ENCODE measurements at places on chromosomes 5 and 9. TPM values are rescaled to one million over a fixed set of nuclear protein-coding genes. Genes with fewer than 3 reads are reported as not detected.

DNA sequence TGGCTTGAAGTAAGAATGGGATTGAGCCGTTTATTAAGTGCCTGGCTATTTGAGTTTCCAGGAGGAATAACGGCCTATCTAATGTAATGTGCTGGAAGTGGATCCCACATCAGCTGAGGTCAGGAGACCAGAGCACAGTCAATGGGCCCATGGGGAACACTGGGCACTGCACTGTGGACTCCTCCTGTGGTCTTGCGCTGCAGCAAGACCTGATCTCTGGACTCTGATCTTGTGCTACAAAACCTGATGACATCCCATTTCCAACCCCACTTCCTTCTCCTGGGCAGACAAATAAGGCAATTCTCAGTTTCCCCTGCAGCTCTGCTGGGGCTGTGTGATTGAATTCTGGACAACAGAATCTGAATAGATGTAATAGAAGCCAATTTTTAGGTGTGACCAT is 151.7 kb upstream of the ADCY2 start:
- no peak overlapping the region for H3K4me3 ChIP-seq
- H3K27ac ChIP-seq, result no peak overlapping the region
- no peaks in the 10 kb centered on the region for H3K36me3 ChIP-seq
- H3K27me3 ChIP-seq, result no peaks in the 10 kb centered on the region

DNA sequence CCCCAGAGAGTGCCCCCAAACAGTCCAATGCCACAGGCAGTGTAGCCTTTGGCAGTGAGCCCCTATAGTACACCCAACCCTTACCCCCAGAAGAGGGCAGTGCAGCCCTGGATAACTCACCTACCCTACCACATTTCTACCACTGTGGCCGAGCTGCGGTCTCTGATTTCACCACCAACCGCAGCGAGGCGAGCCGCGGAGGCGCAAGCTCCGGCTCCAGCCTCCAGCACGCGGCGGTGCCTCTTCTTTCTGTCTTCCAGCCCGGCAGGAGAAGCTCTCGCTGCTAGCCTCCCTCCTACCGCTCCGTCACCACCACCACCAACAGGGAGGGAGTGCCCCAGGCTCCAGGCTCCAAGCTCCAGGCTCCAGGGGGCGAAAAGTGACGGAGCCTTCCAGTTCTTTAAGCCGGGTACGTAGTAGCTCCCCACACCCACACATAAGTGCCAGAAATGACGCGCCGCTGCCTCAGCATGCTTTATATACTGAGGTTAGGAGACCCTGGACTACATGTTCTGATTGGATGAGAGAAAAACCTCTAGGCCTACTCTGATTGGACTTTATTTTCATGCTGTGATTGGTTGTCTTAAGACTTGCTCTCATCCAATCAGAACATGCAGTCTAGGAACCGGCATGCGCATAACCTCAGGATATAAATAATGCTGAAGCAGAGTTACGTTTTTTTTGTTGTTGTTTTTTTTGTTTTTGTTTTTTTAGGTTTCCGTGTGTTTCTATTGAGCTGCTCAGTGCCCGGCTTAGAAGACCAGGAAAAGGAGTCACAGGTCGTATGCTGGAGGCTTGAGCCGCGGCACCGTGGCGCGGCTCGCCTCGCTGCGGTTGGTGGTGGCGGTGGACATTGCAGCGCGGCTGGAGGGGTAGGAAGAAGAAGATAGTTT is at the start of gene PCAT7:
TSS of gene PCAT7 (plus strand) at position 645 of the 893 bp plus-strand sequence.
- H3K4me3 ChIP-seq, result peak within 1 kb of the TSS; percentile 33
- H3K27ac ChIP-seq, result peak within 1 kb of the TSS; percentile 84
- no peaks in the 10 kb centered on the region for H3K36me3 ChIP-seq

- H3K27ac ChIP-seq, result peak overlapping the region; percentile 63
- H3K36me3 ChIP-seq, result no peaks in the 10 kb centered on the region
- H3K4me1 ChIP-seq, result peaks cover 7% of the 10 kb centered on the region
- H3K4me3 ChIP-seq, result peak overlapping the region; percentile 32
Measured at GRCh38 chr9:13568841-13569601, 289.5 kb upstream of the MPDZ start.

The GLIPR2 gene
- total RNA-seq, result 3.5 TPM
